ENCODE measurements at places on chromosomes 16 and 17.

- DNase-seq, result no peak
Measured at GRCh38 chr16:49120631-49121030, 161.0 kb downstream of the CBLN1 start.

GRCh38 chr16:84532855-84533486, 28.5 kb upstream of the MEAK7 start:
- DNase-seq, result no peak

GRCh38 chr16:56748191-56748590, 18.3 kb downstream of the NUP93 start:
- DNase-seq, result no peak

- no peak for DNase-seq
Measured at GRCh38 chr17:60154616-60155426, 5.0 kb downstream of the CA4 start.

DNA sequence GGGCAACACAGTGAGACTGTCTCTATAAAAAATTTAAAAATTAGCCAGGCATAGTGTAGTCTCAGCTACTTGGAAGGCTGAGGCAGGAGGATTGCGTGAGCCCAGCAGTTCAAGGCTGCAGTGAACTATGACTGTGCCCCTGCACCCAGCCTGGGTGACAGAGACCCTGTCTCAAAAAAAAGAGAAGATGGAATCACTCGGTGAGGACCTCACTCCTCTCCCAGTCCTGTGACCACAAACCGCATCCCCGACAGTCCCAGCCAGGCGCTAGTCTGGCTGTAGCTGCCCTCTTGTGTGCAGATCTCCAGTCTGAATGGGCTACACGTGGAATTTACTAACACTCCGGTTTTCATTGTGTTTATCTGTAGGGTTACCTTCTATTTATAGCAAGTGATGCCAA, 11.1 kb downstream of the DEXI start:
- no peak for DNase-seq

Data from HL-60 (cell line).